ENCODE measurements at places on chromosomes 11 and 22.

GRCh38 chr11:90178751-90179150 lies 44.1 kb downstream of the CHORDC1 start:
- no peak for DNase-seq

DNA sequence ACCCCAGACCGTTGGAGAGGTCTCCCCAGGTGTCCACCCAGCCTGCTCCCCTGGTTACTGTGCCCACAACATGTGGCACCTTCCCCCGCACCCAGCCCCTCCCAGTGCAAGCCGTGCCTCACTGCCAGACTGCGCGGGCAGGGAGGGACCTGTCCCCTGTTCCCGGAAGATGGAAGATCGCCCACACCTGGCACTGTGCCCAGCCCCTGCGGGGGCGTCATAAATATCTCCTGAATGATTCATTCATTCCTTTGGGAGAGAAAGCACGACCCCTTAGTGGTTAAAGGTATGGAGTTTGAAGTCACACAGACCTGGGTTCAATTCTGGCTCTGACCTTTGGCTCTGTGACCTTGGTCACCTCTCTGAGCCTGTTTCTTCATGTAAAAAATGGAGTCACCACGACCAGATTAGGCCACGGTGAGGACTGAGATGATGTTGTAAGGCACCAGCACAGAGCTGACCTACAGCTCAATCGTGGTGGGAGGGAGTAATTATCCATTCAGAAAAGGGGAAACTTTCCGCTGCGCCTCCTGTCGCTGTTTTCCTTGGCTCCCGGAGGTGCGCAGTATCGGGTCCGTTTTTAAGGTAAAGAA lies 497 bp upstream of the SYT12 start:
- peak; percentile 79 for DNase-seq

DNA sequence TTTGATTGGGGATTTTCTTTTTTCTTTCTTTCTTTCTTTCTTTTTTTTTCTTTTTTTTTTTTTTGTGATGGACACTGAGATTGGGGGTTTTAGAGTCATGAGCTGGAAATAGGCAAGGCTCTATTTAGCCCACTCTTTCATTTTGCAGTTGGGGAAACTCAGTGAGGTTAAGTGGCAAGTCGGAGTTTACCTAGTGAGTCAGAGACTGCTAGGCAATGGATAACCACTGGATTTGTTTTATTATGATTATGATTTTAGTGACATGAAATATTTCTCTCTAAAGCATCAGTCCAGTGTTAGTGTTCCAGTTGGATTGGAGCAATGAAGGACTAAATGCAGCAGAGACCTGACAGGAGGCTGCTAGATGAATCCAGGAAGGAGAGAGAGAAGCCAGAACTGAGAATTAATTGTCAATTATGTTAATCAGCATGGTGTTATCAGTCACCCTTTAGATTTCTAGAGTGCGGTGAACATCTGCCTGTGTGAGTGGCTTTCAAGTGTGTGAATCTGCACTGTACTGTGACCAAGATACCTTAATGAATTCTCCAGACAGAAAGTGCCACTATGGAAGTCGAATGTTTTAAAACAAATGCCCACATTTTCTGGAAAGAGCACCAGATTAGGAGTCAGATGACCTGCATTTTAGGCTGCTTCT lies 10.9 kb downstream of the BMAL1 start:
- DNase-seq = no peak

DNA sequence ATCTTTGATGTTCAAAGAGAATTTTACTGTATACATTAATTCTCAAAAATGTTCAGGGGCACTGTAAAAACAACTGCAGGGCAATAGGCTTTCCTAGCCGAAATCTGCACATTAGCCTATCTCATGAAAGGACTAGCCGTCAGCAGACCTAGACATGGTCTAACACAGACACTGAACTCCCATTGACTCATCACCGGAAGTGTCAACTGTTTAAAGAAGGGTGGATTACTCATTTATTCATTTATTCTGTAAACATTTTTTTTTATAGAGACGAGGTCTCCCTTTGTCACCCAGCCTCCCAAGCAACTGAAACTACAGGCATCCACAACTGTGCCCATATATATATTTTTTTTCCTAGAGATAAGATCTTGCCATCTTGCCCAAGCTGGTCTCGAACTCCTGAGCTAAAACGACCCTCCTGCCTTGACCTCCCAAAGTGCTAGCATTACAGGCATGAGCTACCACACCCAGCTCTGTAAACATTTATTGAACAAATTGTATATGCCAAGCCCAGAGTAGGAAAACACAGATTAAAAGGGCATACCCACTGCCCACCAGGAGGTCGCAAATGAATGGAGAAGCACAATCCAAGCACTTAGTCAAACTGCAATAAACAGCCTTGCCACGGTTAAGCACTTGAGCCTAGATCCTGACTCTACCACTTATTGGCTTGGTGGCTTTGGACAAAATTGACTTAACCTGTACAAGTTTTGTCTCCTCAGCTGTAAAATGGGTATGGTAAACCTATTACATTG lies 26.6 kb downstream of the RAB30 start:
- DNase-seq = peak; percentile 63
